ENCODE measurements at places on chromosomes 3 and 15.

- no peak for DNase-seq
Observed at GRCh38 chr3:131702146-131702545, 199.4 kb upstream of the MRPL3 start.

- no peak for DNase-seq
Observed at GRCh38 chr3:157981819-157982218, 124.4 kb downstream of the SHOX2 start.

DNA sequence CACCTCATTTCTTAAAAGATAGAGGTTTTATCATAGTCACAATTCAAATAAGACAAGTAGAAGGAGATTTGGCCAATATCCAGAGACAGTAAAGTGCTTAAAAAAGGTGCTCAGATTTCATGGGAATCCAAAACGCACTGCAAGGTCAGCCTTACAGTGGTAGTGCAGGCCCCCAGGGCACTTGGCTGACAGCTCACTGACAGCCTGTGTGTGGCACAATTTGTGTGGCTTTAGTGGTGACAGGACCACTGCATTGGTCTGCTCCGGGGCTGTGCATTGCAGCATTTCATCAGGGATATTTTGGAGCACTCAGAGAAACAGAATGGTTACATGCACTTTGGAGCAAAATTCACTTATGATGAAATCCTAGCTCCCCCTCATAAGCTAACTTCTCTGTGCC is 544.3 kb downstream of the NTRK3 start:
- no peak for DNase-seq

GRCh38 chr15:57649138-57649537 is 57.4 kb upstream of the POLR2M start:
- DNase-seq = peak; percentile 28

DNA sequence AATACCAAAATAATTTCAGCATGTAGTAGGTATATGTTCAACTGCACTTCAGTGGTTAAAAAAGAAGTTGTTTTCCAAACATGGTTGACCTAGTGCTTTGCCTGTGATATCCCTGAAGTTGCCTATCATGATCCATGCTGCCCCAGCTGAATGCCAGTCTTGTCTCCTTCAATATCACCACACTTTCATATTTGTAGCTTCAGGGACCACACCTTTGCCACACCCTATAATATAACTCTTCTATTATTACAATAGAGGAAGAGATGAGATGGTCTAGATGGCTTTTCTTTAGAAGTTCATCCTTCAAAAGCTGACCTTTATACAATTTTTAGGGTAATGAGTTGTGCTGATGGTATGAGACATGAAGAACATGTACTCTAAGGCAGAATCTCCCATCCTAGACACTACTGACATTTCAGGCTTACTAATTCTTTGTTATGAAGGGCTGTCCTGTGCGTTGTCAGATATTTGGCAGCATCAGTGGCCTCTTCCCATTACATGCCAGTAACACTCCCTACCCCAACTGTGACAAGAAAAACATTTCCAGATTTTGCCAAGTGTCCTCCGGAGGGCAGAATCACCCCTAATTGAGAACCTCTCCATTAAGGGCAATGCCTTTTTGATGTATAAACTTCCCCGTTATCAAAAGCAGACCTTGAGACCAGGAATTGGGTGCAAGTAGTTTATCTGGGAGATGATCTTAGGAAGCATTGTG is 76.2 kb upstream of the PLCL2 start:
- DNase-seq = peak; percentile 25

DNA sequence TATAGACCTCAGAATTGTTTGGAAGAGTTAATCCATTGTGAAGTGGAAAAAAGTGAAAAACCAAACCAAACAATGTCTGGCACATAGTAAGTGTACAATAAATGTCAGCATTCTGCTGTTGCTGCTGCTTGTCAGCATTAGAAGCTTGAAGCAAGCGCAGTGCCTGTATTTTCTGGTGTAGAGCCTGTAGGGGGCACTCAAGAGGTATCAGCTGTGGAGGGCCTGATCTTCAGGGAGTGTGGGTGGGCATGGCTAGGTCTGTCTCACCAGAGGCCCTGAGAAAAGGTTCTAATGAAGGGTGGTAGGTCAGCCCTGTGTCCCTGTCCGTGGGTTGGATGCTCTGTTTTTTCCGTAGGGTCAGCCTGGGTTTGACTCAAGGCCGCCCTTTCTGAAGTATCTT is 3.6 kb downstream of the ADAMTSL3 start:
- DNase-seq = no peak

DNA sequence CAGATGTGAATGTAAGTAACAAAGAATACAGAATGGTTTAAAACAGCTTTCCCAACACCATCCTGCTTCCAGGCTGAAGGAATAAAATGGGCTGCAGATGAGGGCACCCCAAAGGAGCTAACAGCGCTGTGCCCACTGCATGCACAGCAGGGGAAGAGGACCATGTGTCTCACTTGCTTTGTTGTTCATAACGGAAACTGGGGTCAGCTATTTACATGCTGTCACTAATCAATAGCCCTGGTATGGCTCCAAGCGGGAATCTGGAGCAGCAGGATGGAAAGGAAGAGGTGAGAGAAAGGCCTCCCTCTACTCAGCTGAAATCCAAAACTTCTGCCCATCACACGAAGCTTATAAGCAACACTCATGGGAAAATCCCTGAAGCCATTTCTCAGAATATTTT is 67.4 kb downstream of the TBC1D2B start:
- DNase-seq = no peak

- DNase-seq = no peak
Observed at GRCh38 chr15:71364117-71364584, 248.9 kb downstream of the THSD4 start.

- no peak for DNase-seq
Observed at GRCh38 chr3:158018462-158018861, 87.8 kb downstream of the SHOX2 start.

GRCh38 chr15:79209690-79210089 is 72.8 kb upstream of the ANKRD34C start:
- DNase-seq = no peak

DNA sequence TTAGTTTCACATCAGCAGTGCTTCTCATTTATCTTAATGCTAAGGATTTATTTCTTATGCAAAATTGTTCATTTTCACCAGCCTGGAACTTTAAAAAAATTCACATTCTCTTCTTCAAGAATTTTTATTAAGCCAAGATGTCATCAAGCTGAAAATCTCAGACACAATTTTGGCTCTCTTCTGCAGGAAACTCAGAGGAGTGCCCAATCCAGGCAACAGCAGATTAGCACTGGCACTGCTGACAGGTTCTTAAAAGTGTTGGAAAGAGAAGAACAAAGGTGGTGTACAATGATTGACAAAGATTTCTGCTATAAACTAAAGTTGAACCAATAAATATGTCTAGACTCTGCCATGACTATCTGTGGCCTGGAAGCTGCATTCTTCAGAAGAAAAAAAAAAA is 479.5 kb downstream of the FHIT start:
- DNase-seq = no peak

DNA sequence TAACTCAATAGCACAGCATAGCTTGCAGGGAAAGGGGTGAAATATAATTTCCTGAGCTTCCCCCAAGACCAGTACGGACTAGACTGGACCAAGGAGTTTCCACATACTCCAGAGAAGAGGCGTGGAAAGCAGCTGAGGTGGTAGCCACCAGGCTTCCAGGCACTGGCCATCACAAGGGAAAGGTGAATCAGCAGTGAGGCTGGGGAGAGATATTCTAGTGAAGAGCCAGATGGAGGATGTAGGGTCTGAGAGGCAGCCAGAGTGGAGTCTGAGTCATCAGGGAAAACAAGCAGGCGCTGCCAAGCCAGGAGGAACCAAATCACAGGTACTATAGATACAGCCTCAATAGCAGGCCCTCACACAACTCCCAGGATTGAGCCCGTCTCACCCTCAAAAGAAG is 9.6 kb upstream of the RASA2 start:
- no peak for DNase-seq

GRCh38 chr3:159855599-159856346 is 132.9 kb upstream of the IL12A start:
- DNase-seq = no peak

GRCh38 chr15:31977812-31978661 is 52.3 kb upstream of the CHRNA7 start:
- DNase-seq = peak; percentile 66

DNA sequence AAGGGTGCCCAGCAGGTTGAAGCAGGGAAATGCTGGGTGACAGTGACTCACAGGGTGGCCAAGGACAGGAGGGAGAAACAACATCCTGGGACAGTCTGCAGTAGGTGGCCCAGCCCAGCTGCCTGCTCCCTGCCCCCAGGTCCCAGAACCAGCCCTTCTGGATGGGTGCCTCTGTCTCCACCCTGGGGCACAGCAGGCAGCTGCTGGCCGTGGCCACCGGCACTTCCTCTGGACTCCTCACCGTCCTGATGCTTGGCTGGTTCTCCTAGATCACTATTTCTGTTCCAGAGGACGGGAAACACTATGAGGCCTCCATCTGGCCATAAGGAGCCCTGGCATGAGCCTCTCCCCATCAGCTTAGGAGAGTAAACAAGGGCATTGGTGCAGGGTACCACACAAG is 258.9 kb downstream of the XXYLT1 start:
- no peak for DNase-seq

DNA sequence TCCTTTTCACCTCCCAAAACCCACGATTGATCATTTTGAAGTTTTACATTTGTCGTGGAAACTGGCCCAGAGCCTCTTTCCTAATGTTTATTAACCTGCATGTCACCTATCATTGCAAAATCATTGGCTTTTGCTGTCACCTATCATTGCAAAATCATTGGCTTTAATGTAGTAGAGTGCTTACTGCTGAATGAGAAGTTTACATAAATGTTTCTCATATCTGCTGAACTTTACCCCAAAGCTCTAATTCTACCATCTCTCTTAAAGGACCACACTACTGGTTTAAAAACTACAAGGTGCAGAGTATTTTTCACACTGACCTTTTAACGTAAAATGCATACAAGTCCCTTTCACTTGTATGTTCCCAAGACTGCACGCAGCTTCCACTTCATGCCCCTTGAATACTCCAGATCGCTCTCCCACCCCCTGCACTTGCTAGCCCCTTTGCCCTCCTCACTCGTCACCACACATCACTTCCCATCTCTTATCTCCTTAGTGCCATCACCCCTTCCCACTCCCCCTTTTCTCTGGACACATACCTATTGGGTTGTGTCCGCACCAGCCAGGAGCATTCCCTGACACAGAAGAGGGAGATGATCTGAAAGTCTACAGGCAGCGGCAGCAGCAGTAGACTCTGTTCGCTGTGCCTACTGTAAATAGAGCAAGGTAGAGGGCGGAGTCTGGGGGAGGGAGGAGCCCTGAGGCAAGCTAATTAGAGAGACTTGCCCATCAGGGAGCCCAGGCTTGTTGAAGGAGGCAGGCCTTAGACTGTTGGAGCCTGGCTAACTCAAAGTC is 30.2 kb upstream of the ATOSA start:
- no peak for DNase-seq

DNA sequence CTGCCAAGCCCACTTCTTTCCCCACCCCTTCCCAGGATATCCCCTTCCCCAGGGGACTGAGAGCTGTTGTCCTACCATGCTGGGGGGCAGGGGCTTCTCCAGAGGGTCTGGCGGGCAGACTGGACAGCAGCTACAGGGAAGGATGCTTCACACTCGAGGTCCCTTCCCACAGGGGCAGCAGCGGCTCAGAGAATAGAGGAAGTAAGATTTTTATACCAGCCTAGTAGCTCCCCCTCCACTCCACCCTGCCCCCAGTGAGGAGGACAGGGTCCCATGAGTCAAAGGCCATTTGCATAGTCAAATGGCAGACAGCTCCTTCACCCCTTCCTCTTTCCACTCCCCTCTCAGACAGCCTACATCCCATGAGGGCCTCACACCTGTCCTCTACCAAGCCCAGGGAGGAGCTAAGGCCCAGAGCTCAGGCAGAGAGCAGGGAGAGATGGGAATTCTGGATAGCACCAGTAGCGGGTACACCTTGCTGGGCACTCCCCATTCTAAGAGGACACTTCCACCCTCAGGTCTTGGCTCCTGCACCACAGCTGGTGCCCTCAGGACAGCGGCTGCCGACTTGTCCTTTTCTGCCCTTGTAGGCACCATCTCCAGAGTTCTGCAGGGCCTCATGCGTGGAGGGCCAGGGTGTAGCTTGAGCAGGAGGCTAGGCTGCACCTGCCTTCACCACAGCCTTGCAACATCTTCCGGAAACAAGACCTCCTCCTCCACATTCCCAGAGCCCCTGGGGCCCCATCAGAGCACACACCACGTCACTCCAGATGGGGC is at the start of gene TLR9:
Gene TLR9 (minus strand): TSS at position 194 of the 777 bp plus-strand sequence. CDS start 116 bp downstream, at position 78.
- DNase-seq = peak; percentile 79

DNA sequence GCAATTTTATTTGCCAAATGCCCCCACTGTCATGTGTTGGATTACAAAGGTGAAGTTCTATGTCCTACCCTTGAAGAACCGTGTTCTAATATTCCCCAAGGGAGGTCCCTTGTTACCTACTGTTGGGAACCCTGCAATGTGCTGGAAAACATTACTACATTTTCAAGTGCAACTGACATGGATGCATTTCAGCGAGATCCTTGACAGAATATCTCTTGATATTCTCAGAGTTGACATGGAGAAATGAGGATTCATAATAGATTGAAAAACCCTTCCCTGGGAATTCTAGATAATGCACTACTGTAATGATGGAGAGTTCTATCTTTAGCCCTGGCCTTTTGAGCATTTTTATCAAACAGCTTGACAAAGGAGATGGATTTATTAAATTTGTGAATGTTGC is 397.4 kb downstream of the FEZF2 start:
- no peak for DNase-seq

DNA sequence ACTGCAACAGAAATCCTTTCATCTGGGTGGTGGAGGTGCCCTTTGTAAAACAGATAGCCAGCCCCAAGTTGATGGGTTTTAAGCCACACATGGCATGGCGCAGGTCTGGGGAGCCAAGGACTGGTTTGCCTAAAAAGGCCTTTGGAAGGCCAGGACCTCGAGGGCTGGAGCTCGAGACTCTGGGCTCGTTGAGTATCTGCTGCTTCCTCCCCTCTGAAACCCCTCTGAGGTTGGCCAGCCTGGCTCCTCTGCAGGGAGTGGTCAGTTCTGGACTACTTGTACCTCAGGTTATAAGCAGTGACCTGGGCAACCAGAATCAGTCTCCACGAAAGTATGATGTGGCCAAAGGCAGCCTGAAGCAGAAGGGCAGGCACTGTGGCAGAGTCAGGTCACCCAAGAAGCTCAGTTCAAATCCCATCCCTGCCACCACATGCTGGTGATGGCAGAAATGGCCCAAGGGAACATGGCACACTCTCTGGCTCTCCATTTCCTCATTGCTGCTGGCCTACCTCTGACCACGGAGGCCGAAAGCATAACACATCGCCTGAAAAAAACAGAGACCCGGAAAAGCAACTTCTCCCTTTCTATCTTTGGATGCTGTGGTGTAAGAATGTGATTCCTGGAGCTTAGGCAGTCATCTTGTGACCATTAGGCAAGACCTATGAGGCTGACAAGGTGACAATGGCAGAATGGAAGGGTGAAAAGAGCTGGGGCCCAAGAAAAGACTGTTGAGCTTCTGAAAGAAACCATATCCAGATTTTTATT is 51.2 kb downstream of the WNT7A start:
- DNase-seq = peak; percentile 59

- no peak for DNase-seq
Observed at GRCh38 chr15:38211249-38211648, 41.4 kb upstream of the SPRED1 start.

GRCh38 chr3:170387950-170388349 is 30.4 kb downstream of the SKIL start:
- peak; percentile 24 for DNase-seq

Data from suppressor macrophage (primary cell).